Type B pancreatic cell (in vitro differentiated cells): ENCODE measurements at places on chromosomes 5 and 9.

DNA sequence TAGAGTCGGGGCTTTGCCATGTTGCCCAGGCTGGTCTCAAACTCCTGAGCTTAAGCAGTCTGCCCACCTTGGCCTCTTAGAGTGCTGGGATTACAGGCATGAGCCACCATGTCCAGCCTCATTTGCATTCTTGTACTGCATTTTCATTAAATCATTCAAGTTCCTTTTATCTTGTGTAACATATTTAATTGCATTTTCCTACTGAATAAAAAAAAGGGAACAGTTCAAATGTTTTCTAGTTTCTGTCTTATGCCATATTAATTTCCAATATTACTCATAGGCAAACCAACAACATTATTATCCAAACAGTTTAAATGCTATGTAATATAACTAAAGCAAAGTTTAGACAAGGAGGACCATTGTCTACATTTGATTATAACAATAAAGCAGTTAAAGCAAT, 6.1 kb downstream of the SLC31A1 start:
- DNase-seq = no peak

DNA sequence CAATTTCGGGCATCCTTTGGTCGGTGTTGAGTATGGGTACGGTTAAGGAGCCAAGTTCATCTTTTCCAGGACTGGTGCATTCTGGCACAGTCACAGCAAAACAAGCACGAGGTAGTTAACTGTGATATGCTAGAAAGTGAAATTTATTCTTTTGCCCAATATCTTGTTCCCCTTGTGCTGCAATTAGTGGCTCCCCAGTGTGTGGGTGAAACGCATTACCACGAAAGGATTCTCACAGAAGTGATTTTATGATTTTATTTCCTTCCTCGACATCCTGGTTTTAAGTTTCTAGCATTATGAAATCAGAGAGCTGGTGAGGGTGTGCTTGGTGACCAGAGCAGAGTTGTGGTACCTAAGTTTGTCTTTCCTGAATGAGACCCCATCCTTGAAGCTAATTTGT, 1.5 kb downstream of the FRMPD1 start:
- no peak for DNase-seq

DNA sequence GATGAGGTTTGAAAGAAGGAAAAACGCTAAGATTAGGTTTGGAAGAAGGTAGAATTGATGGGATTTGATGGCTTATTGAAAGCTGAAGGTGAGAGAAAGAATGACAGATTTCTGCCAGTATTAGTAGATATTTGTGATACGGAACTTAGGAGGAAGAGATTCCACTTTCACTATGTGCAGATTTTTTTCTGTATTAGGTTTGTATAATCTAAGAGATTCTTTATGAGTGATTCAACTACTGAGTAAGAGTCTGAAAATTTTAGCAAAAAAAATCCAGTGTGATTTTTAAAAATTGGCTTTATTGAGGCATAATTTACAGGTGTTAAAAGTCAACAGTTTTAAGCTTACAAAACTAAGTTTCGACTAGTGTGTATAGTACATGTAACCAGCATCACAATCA, 54.1 kb downstream of the AP3S1 start:
- no peak for DNase-seq

DNA sequence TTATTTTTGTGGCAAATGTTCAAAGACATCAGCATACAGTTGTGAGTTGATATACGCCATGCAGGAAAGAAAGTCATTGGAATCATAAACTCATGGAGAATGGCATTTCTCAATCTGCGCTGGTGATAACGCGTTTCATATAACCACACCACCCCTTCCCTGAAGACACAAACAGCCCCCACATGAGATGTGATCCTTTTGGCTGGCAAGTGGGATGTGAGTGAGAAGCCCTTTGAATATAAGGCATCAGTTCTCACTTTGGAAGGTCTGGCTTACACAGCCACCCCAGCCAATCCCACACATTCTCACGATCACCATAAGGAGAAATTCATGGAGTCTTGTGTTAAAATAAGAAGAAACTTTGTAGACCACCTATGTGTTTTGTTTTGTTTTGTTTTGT, 725.0 kb downstream of the PRELID2 start:
- no peak for DNase-seq

- no peak for DNase-seq
Measured at GRCh38 chr5:1834721-1835429, 33.7 kb downstream of the NDUFS6 start.
